ENCODE measurements at places on chromosomes 1 and 21.

- DNase-seq: no peak
These were observed 14.0 kb downstream of the NAV1 start for GRCh38 chr1:201552941-201553351.

DNA sequence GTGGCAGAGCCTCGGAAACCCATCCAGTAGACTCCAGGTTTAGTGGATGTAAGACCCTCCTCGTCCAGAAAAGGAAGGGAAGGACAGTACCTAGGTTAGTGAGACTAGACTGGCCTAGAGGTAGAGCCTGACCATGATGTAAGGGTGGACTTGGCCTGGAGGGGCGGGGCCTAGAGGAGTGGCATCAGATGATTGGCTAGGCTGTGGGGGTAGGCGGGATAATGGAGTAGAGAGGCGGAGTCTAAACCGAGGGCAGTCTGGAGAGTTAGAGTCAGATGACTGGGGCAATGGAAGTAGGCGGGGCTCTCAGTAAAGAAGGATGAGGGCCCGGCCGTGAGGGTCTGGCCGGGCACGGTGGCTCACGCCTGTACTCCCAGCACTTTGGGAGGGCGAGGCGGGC is 70.1 kb downstream of the EPHB2 start:
- no peak for DNase-seq

DNA sequence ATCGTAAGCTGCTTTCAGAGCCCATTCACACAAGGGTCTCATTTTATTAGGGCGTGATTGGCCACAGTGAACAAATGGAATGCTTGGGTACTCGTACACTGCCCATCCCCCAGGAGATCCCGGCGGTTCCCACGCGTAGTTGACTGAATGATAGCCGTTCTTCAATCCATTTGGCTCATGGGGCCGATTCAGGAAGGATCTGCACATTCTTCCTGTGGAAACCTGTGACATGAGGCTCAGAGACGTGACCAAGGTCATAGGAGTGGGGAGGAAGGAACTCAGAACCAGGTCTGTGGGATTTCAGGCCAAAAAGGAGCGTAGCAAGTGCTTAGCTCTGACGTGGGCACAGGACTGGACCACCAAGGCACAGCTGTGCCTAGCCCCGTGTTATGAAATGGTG is 11.7 kb downstream of the ABCG1 start:
- DNase-seq: no peak

DNA sequence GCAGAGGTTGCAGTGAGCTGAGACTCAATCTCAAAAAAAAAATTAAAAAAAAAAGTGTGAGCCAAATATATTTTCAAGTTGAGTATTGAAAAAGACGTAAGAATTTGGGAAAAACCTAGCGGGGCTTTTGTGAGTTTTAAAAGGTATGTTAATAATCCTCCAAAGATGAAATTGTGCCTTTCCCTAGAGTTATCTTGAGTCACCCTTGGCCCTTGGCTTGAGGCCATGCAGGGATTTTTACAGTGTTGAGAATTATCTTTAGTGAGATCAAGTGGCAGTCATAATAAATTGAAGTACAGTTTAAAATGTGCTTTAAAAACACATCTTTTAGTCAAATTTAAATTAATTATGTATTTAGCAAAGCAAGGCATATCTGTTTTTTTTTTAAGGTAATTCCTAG is 32.7 kb downstream of the PPP2R5A start:
- no peak for DNase-seq

GRCh38 chr1:76142771-76143540 is 68.4 kb downstream of the ST6GALNAC3 start:
- no peak for DNase-seq

GRCh38 chr1:81312272-81312754 is 488.4 kb upstream of the ADGRL2 start:
- DNase-seq: no peak

DNA sequence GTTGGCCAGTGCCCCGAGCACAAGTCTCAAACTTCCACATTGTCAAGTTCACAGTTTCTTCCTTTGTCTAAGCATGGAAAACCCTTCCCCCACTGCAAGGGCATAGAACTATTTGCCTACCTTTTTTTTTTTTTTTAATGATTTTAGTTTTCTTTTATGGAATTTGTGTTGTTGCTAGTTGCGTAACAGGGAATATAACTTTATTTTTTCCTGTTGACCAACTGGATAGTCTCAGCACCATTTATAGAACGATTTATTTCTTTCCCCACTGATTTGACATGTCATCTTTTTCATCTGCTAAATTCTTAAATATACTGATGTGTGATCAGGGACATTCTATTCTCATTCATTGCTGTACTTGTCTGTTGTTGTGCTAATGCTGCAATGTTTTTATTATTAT is 83.0 kb downstream of the PEX14 start:
- DNase-seq: no peak
